ENCODE measurements at places on chromosomes 11 and 22. TPM values are rescaled to one million over a fixed set of nuclear protein-coding genes. Genes with fewer than 3 reads are reported as not detected.

Gene SOX6
- under 0.01 TPM for total RNA-seq

Gene UBQLNL
- under 0.01 TPM for total RNA-seq

Gene UCP3
- total RNA-seq, result 0.22 TPM

Gene JHY
- total RNA-seq, result 0.20 TPM

Gene CEP126
- total RNA-seq, result 0.65 TPM

Gene MMP1
- 326 TPM for total RNA-seq

Gene KCTD17
- total RNA-seq, result 42.1 TPM

Gene APOA4
- not detected for total RNA-seq

Gene TEX12
- not detected for total RNA-seq

Gene SMIM38
- total RNA-seq, result under 0.01 TPM

Gene DHCR7
- total RNA-seq, result 38.3 TPM

Gene HTATIP2
- total RNA-seq, result 59.1 TPM

Gene PTPRCAP
- total RNA-seq, result not detected

Gene VWCE
- total RNA-seq, result 2.2 TPM

Gene CFAP300
- total RNA-seq, result not detected

Data from lung microvascular endothelial cell (primary cell).